ENCODE measurements at places on chromosomes 5 and 9.

- no peak for DNase-seq
Measured at GRCh38 chr5:172282272-172283019, 1.1 kb downstream of the UBTD2 start.

DNA sequence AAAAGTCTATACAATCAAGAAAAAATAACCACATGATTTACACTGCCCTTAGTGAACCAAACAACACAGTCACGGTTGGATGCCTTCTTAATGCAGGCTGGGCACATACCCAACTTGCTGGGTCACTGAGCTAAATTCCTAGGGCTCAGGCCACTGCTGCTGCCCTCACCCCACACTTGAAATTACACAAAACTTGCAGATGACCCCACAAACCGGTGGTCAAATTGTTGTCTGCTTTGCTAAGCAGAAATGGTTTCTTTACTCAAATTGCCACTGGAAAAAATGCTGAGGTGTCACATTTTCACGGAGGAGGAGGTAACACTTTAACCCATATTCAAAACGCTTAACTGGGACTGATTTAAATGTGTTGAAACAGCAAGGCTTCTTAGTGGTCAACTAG lies 62.4 kb downstream of the HMHB1 start:
- no peak for DNase-seq

DNA sequence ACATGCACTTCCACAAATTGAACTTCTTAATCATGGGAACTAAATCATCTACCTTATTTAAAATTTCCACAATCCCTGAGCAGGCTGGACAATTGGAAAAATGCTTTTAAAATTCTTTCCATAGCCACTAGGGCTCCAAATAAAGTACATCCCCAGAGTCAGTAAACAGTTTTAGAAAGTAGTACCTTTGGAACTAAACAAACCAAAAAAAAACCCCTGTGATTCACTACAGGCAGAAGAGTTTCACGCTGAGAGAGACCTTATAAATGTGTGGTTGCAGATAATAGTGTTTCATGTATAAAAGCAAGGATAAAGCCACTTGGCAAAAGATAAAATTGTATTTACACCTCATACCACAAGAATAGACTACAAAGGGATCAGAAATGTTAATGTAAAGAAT lies 11.8 kb upstream of the HMGCR start:
- no peak for DNase-seq

- no peak for DNase-seq
Measured at GRCh38 chr9:91856419-91856818, 93.6 kb downstream of the ROR2 start.

DNA sequence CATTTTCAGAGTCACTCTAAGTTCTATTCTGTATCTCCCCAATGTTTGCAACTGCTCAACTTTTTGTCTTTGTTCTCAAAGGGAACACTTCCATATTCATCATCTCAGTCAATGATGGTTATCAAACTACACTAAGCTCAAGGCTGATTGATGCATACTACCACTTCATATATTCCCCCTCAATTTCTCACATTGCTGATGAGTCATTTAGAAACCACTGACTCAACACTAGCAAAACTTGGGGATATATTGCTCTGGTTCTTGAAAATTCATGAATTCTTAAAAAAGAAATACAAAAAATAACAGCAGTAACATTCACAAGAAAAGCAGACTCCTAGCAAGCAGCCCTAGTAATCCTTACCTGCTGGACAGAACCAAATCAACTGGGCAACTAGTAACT lies 52.2 kb downstream of the ABHD17B start:
- DNase-seq, result no peak

GRCh38 chr9:119955276-119955675 lies 586.0 kb upstream of the BRINP1 start:
- DNase-seq, result no peak

- no peak for DNase-seq
Measured at GRCh38 chr9:135126451-135127187, 39.2 kb downstream of the OLFM1 start.

- DNase-seq, result no peak
Measured at GRCh38 chr5:40570408-40571129, 109.1 kb upstream of the PTGER4 start.

DNA sequence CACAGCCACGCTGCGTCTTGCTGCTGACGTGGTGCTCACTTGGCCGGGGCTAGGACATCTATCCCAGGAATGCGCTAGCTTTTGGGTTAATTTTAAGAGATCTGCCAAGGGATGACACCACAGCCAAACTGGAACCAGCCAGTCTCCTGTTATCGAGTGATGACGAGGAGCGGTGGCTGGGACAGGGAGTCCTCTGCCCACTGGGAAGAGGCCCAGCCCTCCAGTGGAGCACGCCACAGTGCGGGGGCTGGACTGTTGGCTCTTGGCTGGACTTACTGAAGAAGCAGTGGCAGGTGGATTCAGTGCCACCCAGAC lies 55.1 kb upstream of the PHYKPL start:
- no peak for DNase-seq

DNA sequence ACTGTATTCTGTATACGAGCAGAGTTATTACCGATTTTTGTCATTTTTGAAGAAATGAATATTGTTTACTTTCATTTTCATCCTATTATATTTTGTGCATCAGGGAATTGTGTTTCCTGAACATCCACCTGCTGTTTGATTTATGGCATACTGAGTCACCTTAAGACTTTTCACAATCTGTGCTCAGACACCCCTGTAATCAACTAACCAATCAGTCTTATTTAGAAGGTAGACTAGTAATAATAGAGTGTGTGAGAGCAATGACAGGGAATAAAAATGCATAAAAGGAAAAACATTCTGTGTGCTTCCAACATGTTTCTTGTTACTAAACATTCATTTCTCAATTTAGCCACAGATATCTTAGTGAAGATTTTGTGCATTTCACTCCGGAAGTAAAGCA lies 1413.6 kb upstream of the ACO1 start:
- DNase-seq, result no peak

GRCh38 chr5:78779262-78779661 lies 130.7 kb upstream of the LHFPL2 start:
- DNase-seq, result no peak

GRCh38 chr9:89843591-89843990 lies 238.8 kb downstream of the GADD45G start:
- no peak for DNase-seq

- DNase-seq, result no peak
Measured at GRCh38 chr9:72363236-72363635, 1.8 kb downstream of the ZFAND5 start.

DNA sequence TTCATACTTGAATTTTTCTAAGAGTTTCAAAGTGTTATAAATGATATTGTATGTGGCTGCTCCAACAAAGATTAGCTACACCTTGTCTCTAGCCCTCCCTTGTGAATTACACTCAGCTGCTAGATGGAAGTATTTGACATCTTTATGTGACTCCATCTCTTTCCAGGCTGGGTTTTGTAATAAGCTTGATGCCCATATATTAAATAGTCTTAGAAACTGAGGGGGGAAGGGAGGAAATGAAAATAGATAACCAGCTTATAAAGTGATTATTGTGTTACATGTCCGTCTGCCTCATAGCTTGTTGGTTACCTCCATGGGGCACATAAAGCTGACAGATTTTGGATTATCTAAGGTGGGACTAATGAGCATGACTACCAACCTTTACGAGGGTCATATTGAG lies 63.4 kb downstream of the CD180 start:
- DNase-seq, result no peak

GRCh38 chr5:61966296-61966955 lies 339.6 kb upstream of the KIF2A start:
- DNase-seq, result no peak

GRCh38 chr5:33936381-33937016 lies at the start of gene RXFP3:
Gene RXFP3 (plus strand): TSS chr5:33936386. CDS start chr5:33936741, 355 bp downstream.
- no peak for DNase-seq

DNA sequence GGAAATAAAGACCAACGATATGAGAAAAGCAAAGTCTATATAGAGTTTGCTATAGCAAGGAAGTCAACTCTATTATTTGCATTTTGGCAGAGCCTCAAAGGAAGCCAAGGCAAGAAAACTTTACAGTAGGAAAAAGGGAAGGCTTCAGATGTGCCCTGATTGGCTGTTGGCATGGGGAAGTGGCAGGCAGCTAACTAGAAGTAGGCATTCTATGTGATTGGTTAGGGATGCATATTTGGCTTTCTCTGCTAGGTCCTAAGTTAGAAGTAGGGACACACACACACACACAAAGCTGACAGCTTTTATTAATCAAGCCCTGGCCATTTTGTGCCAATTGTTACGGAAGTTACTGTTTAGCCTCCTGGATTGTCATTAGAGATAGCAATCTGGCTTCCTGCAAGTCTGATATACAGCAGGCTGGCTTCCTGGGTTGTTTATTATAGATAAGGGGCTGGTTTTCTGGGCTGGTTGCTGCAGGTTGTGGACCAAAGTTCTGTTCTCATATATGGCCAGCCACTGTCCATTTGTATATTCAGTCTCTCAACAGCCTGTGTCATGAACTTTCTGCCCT lies 308.1 kb upstream of the GRAMD2B start:
- DNase-seq, result no peak

DNA sequence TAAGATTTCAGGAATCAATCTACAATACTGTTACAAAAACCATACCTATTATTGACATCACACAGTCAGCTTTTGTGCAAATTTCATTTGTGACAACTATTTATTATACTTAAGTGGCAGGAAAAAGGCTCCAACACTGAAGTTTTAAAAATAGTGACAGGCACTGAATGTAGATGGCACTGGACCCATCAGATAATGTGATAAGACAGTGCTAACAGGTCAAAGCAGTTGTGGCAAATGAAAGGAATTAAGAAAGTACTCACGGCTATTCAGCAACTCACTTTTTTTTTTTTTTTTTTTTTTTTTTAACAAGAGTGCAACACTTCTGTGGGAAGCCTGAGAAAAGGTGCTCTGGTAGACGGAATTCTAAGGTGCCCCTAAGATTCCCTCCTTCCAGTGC lies 115.0 kb upstream of the MEF2C start:
- no peak for DNase-seq

DNA sequence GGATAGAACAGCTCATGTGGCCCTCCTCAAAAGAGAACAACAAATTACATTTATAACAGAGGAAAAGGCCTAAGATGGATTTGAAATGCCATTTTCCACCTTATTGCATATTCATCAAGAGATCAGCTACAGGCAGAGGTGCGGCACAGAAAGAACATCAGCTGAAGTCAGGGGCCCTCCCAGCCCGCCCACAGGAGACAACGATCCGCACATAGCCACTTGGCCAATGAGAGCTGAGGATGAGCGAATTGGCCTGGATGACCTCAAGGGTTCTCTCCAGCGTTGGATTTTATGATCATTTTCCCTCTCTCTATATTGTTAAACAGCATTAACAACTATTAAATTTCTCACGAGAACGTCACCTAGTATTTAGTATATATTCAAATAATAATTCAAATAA lies 97.6 kb downstream of the GNAQ start:
- DNase-seq, result no peak

DNA sequence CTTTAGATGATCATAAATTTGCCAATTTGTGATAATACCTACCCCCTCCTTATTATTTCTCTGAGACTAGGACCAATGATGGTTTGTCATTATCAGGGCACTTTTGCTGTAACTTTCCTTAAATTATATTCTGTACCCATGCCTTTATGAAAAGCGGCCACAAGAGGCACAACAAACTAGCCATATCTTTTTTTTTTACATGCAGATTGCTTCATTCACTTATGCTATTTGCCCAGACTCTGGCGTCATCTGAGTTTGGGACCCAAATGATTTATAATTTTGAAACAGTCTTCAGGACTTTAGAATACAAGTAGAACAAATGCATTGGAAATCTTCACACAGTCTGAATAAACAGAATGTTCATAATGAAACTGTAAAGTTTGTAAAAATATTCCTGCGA lies 408.1 kb downstream of the MAT2B start:
- DNase-seq, result no peak

- DNase-seq, result no peak
Measured at GRCh38 chr5:81878333-81878732, 93.5 kb upstream of the ATG10 start.

GRCh38 chr9:113648586-113648985 lies 185.1 kb downstream of the RGS3 start:
- no peak for DNase-seq

DNA sequence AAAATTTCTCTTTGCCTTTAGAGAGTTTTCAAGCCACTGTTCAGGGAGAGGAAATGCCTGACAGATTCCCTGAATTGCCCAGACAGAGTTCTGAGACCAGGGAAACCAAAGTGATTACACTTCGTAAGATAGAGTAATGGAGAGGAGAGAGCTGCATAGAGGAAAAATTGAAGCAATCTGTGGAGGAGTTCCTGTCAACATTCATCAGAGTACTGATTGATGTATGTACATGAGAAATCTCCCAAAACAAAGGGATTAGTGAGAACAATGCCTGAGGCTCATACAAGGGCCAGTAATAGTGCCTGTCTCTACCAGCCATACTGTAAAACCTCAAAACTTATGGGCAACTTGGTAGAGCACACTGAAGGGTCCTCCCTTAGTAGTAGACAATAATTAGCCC lies 79.0 kb upstream of the TRIM32 start:
- DNase-seq, result no peak

DNA sequence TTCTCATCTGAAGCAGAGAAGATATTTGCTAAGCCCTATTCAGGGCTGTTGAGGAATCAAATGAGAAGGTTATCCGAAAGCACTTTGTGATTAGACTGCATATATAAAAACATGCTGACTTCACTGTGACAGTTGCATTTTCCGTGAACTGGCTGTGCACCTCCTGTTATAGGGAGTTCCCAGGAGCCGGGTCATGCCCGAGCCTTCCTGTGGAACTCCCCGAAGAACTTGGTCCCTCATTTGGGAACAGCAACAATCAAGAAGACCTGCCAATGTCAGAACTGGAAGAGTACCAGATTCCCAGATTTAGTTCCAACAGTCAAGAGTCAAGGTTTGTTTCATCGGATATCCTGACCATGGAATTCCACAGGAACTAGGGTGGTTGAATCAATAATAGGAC lies 130.4 kb upstream of the RAI14 start:
- no peak for DNase-seq

- DNase-seq, result no peak
Measured at GRCh38 chr9:91896097-91896496, 53.9 kb downstream of the ROR2 start.

- DNase-seq, result no peak
Measured at GRCh38 chr9:69874301-69875060, 53.9 kb downstream of the CFAP95 start.
